ENCODE measurements at places on chromosomes 16 and 17.

- DNase-seq, result no peak
Measured at GRCh38 chr16:19329932-19330331, 44.4 kb downstream of the CLEC19A start.

DNA sequence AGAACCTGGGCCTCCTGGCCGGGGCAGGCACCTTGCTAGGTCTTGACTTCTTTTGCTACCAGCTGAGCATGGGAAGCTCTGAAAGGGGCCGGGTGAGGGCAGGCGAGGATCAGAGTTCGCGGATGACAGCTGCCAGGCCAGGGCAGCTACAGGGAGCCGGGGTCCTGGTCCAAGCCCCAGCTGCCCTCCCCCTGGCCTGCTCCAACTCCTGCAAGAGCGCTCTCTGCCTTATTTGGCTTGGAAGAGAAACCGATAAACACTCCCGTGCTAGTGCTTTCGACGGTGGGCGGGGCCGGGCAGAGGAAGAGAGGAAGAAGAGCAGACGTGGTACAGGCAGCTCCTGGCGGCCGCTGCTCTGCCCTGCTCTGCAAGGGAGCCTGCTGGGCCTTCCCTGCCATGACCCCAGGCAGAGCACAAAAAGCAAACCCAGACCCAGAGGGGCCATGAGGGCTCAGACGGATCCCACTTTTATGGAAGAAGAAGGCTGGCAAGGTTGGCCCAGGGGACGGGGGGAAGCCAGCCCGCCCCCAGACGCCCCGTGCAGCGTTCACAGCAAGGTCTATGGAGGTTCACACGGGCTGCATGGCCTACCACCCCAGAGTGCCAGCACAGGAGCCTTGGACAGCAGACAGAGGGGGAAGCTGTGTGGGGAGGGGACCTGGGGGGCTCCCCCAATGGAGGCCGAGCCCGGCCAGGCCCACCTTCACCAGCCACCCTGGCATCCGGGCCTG is 25.6 kb downstream of the PIEZO1 start:
- DNase-seq, result no peak

DNA sequence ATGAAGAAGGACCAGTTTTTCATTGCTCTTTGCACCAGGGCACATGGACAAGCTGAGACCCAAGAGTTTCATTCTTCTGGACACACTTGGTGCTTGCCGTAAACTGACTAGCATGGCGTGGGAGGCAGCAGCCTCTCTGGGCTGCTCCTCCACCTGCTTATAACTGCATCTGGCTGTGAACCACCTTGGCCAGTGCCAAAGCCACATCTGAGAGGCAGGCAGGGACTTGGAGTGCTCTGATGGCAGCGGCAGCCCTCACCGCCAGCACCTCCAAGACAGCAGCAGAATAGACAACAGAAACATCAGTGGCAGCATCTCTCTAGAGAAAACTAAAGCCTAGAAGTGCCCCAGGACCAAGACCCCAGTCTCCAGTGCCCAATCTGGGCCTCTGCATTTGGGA is 4.7 kb downstream of the KRT37 start:
- DNase-seq, result no peak

DNA sequence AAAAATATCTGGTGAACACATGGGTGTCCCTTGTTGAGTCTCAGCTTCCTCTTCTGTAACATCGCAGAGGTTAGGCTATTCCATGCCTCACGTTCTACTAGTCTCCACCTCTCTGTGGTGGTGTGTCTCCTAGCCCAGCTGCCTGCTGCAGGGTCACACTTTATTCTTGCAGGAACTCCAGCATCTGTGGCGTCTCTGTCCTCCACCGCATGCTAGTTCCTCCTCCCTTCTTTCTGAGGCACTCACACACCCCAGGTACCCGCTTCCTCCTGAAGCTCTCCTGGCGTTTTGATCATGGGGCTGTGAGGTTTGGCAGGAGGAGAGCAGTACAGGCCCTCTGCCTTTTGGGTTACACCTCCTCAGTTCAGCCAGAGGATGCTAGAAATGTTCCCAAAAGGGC is 9.9 kb upstream of the TEX2 start:
- DNase-seq, result no peak

GRCh38 chr16:73384506-73385089 is 336.7 kb upstream of the ZFHX3 start:
- DNase-seq, result no peak

GRCh38 chr16:29256501-29256981 is 150.0 kb downstream of the NPIPB11 start:
- DNase-seq, result no peak

DNA sequence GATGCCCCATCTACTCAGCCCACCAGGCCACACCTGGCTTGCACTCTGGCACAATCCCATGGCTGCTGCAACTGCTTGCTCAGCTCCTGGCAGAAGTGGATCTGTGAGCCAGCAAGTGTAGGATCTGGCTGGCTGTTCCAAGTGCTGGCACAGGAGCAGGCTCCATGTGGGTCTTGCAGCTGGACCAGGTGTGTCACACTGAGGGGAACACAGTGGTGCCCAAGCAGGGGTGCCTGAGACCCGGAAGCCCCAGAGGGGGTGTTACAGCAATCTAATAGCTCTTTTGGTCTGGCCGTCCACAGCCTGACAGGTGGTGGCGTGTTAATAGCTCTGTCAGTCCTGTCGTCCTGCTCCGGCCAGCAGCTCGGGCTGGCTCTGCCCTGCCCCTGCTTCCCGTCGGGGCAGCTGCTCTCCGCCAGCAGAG is 19.6 kb upstream of the GOT2 start:
- DNase-seq, result no peak

DNA sequence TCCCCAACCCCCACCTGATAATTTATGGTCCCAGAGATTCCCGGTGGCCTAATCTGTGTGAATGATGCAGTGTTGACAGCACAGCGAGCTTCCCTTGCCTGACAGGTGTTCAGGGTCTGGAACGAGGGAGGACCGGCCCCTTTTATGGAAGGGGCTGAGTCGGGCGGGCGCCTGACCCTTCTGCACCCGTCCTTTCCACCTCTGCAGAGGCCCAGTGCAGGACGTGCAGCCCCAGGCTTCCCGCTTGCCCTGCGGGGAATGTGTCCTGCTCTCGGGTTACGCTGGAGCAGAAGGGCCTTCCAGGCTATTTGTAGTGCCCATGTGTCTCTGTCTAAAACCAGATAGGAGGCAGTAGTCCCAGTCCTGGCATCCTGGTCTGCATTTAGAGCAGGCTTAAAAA is 16.2 kb downstream of the SMTNL2 start:
- DNase-seq, result no peak

- no peak for DNase-seq
Measured at GRCh38 chr17:73411313-73411747, 99.5 kb upstream of the CDC42EP4 start.

DNA sequence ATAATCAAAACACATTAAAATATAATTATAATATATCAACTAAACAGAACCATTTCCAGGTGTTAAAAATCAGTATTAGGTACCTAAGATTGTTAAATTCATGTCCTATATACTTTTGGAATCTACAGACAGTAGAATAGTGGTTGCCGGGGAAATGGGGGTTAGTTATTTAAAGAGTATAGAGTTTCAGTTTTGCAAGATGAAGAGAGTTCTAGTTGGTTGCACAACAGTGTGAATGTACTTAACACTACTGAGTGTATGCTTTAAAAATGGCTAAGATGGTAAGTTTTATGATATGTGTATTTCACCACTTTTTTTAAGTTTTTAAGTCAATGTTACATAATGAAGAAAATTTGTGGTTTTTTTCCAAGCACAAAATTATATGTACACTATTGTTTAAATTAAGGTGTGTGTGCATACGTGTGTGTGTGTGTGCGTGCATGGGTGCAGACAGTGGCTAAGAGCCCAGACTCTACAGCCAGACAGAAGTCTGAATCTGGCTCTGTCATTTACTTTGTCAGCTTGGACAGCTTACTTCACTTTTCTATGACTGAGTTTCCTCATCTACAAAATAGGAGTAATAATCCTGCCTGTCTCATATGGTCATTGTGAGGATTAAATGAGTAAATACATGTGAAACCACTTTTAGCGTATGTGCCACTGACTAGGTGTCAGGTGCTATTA is 25.3 kb upstream of the PHAF1 start:
- no peak for DNase-seq

DNA sequence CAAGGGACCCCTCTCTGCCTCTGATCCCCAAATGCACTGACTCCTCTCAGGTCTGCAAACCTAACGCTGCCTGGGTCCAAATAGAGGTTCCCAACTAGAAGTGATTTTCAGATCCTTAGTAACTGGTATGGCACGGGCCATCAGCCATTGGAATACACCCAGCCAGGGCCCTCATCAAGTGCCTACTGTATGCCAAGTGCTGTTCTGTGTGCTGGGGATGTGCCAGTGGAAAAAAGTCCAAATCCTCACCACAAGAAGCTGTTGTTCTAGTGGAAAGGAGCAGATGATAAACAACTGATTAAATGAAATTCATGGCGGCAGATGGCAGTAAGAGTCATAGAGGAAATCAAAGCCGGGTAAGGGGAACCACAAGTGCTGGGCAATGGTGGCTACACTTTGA is 57.2 kb upstream of the MED9 start:
- no peak for DNase-seq

- peak; percentile 55 for DNase-seq
Measured at GRCh38 chr17:1648173-1648962, 1.3 kb downstream of the RILP start.

DNA sequence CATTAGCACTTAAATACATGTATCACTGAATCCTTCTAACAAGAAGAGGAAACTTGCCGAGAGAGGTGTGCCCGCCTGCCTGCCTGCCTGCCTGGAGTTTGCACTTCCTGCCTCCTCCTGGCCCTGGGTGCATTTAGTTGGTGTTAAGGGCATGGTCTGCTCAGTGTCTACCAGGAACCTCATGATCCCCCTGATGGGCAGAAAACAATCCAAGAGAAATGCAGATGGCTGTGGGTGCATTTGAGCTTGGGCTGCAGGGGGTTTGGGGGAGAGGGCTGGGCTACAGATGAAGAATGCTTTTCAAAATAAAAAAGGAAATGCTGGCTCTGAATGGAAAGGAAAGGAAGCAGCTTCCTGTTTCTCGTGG is 10.1 kb downstream of the KSR1 start:
- no peak for DNase-seq

Measured in cerebellar nuclear complex (tissue), 1 donor.